ENCODE measurements at places on chromosomes 12 and 14.

GRCh38 chr12:47082283-47082682, 2.5 kb upstream of the AMIGO2 start:
- DNase-seq: no peak

DNA sequence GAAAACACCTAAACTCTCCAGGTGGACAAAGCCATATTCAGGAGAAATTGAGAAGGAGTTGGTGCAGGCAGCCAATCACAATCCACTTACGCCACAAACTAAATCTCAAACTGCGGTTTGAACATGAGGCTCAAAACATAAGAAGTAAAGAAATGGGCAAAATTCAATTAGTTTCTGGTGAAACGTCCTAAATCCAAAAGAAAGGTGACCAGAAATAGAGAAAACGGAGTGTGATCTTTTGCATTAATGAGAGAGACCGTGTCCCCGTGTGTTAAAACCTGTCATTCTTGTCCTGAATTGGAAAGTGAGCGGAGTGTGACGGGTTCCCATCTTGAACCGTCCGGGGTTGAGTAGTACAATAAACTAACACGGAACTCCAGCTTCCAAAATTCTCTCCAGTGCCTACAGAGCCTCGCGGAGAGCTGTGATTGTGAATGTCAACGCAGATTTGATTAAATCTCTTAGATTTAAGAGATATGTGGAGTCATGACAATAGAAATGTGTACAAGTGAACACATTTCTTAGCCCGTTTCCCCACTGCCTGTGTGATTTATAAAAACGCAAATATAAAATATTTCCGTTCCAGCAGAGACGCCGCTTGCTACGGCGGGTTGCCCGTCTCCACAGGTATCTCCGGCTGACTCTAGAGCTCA, 595 bp upstream of the METAP2 start:
- DNase-seq: peak; percentile 46

GRCh38 chr14:68718023-68718990, 74.6 kb downstream of the ZFP36L1 start:
- DNase-seq: no peak

DNA sequence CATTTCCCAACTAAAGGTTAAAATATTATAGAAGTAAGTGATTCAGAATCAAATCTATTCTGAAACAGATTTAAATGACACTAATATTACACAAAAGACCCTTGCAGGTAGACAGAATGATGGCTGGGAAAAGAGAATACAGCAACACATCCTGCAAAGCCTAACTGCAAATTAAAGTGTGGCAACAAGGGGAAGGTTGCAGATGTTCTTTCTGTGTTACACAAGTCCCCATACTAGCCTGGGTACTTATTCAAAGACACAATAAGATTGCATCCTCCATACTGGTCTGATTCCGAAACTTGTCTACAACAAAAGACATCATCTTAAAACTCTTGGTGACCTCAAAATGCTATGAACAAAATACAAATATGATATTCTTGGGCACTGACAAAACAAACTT, 50.5 kb downstream of the R3HDM2 start:
- no peak for DNase-seq

- DNase-seq: no peak
These were observed 111.2 kb downstream of the RIN3 start for GRCh38 chr14:92624764-92625163.

DNA sequence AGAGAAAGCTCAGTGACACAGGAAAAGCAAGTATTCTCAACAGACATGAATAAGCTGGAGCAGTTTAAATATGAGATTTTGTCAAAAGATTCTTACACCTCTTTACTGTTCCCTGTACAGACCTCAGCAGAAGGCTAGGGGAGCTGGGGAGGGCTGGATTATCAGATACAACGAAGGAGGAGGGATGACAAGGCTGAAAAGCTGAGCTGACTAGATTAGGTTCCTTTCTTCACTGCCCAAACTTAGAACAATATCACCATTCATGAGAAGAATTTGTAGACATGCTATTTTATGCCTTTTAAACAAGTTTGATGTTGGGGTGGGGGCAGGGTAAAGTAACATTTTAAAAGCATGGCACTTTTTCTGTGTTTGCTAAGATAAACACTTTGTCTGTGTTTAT, 611.1 kb downstream of the AACS start:
- no peak for DNase-seq

DNA sequence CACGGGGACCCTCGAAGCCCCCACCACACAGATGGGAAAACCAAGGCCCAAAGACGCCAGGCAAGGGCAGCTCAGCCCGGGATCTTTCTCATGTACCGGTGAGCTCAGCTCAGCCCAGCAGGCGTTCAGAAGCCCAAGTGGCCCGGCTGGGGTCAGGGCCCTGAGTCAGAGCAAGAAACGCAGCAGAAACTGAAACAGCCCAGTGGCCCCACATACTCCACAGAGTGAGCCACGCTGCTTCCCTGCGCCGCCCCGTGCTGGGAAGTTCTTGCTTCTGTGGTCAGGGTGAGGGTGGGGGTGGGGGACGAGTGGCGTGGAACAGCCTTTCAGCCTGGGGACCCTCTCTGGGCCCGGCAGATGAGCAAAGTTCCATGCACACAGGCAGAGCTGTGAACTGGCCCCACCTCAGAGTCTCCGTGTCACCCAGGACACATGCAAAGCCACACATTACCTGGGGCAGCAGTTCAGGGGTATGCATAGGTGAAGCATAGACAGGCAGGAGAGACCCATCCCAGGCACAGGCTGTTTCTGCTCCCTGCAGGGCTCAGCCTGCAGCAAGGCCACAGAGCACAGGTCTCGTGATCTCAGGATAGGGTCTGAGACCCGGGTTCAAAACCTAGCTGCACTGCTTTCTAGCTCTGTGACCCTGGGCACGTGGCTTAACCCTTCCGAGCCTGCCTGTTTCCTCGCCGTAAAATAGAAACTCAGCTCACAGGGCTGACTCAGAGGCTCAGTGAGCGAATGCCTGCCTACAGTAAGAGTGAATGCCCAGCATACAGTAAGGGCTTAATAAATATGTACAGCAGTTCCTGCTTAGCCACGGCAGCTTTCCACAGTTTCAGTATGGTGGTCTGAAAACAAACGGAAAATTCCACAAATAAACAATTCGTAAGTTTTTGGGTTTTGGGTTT, 21.6 kb downstream of the NCOR2 start:
- DNase-seq: peak; percentile 49

- peak; percentile 59 for DNase-seq
These were observed 70.2 kb upstream of the TBX5 start for GRCh38 chr12:114476159-114476558.

DNA sequence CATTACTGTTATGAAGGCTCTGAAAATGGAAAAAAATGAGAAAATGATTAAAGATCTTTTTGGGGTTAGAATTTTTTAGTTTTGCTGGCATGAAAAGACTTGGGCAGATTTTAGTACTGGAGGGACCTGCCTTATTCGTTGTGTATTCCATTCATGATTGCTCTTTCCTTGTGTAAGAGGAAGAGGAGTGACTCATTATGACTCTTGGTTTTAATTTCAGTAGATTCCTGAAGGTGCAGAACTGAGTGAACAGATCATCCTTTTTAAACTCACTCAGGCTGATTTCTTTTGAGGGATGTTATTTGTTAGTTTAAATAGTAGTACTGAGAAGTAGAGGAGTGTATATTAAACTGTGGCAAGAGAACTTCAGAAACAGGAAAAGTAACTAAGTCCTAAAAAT, 41.6 kb downstream of the AKAP6 start:
- DNase-seq: peak; percentile 69

- DNase-seq: no peak
These were observed 115.1 kb downstream of the RIN3 start for GRCh38 chr14:92628636-92629035.

- no peak for DNase-seq
These were observed 8.5 kb downstream of the MYH6 start for GRCh38 chr14:23399591-23399990.

DNA sequence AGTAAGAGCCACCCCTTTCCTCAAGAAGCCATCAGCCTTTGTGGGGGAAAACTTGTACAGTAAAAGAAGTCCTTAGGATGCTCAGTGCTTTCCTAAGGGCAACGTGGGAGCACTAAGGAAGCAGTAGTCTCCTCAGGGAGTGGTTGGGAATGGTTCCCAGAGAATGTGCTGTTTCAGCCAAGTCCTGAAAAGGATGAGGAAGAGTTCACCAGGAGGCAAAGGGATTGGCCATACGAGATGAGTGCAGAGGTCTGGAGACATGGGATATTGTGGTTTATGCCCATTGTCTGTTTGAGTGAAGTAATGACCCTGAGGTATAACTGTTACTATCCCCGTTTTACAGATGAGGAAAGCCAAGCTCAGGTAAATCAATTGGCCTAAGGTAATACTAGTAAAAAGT, 86.0 kb upstream of the ATF1 start:
- peak; percentile 25 for DNase-seq

DNA sequence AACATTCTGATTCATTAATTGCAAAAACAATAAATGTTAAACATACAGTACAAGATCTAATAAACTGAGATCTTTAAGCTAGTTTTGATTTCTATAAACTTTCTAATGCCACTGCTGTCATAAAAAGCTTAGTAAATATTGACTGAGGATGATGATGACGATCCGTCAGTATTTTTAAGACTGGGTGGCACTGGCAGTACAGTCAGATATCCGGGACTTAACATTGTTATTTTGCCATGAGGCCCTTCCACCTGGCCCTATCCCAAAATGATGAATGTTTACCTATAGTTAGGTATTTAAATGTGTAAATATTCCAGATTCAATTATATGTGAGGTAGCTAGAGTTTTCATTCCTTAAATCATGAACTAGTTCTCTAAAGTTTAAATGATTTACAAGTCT, 158.5 kb downstream of the FOXA1 start:
- no peak for DNase-seq

- DNase-seq: no peak
These were observed 237.6 kb upstream of the AMIGO2 start for GRCh38 chr12:47317175-47317915.

Data from AG20443 (cell line).